ENCODE measurements at places on chromosomes 1 and 21. TPM values are rescaled to one million over a fixed set of nuclear protein-coding genes. Genes with fewer than 3 reads are reported as not detected.

The DIO1 gene
- polyA plus RNA-seq, result not detected

The RNU1-4 gene
- polyA plus RNA-seq, result not detected

The GBP1 gene
- 48.1 TPM for polyA plus RNA-seq

GRCh38 chr1:78599294-78599693 lies 21.0 kb upstream of the IFI44L start:
- H3K4me1 ChIP-seq, result no peaks in the 10 kb centered on the region
- no peak overlapping the region for H3K27ac ChIP-seq
- no peak overlapping the region for H3K4me3 ChIP-seq
- H3K36me3 ChIP-seq, result no peaks in the 10 kb centered on the region
- no peaks in the 10 kb centered on the region for H3K27me3 ChIP-seq

- H3K4me3 ChIP-seq, result no peak overlapping the region
- no peak for DNase-seq
- H3K27ac ChIP-seq, result no peak overlapping the region
Measured at GRCh38 chr1:209759829-209760359, 4.0 kb downstream of the TRAF3IP3 start.

GRCh38 chr1:57132993-57133622 lies 167.3 kb upstream of the C8B start:
- H3K27me3 ChIP-seq, result no peaks in the 10 kb centered on the region
- H3K36me3 ChIP-seq, result no peaks in the 10 kb centered on the region
- H3K4me3 ChIP-seq, result no peak overlapping the region
- no peak overlapping the region for H3K27ac ChIP-seq

- peaks cover 3% of the 10 kb centered on the region for H3K4me1 ChIP-seq
- no peaks in the 10 kb centered on the region for H3K27me3 ChIP-seq
- no peak for DNase-seq
- H3K36me3 ChIP-seq, result no peaks in the 10 kb centered on the region
Measured at GRCh38 chr1:1011396-1011949, 1.8 kb upstream of the ISG15 start.

DNA sequence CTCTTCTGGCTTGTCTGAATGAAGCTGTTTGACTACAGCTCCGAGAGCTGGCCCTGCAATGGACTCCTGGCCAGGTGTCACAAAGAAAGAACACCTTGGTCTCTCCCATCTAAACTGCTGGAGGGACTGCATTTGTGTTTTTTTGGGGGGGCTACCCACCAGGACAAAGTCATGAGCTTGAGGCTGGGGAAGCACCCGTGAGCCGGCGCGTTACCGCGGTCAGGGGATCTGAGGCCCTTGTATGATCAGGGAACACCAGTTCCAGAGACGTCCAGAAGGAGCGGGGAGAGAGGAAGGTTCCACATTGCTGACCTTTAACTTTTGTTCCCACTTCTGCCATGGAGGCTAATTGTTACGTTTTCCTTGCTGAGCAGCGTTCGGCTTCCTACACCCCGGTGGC lies 84.5 kb upstream of the C1orf174 start:
- no peaks in the 10 kb centered on the region for H3K36me3 ChIP-seq
- DNase-seq, result no peak
- H3K27me3 ChIP-seq, result no peaks in the 10 kb centered on the region
- H3K4me1 ChIP-seq, result no peaks in the 10 kb centered on the region
